ENCODE measurements at places on chromosomes 12 and 14.

DNA sequence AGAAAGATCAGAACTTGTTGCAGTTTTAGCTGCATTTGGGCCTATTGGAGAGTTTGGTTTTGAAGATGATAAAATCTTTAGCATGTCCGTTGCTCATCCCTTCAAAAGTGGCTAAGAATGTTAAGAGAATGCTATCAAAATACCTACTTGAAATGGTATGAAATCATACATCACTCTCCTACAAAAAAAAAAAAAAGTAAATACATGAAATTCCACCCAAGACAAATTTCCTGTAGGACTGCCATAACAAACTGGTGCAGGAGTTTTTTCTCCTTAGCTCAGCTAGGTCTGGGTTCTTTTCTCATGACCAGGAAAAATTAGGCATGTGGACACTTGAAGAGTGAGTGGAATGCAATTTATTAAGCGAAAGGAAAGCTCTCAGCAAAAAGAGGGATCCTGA is 15.9 kb upstream of the FAR2 start:
- no peak for DNase-seq

DNA sequence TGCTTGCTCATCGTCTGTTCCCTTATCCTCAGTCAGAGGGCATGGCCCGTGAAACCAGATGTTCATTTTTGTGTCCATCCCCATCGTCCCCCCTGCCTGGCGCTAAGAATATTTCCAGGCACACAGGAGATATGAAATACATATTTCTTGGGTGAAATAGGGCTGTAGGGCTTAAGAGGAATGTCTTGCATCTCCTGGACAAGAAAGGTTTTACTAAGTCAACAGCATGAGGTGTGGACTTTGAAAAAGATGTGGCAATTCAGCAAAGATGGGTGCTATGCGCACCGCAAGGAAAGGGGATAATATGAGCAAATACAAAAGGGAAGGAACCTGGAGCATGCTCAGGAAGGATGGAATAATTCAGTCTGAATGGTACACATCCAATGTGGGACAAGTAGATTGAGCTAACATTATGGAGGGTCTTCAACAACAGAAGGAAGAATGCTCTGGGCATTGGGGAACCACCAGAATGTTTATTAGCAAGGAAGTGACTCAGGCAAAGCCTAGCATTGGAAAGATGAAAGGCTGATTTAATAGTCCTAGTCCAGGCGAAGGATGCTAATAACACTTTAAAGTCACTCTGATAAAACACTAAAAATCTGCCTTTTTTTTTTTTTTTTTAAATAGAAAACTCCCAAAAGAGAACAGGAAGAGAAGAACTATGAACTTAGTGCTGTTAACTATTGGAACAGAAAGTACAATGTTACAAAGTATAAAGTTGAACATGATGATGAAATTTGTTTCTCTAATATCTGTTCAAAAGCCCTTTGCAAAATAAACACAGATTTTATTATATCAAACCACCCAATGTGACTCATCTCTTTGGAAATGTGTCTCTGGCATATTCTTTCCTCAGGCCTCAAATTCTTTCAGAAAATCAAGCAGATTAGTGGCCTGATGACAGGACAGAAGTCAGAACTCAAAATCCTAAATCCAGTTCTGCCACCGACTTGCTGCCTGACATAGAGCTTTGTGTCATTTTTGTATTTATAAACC is 449.5 kb downstream of the BCAT1 start:
- peak; percentile 75 for DNase-seq

GRCh38 chr12:131561051-131561450 is 149.8 kb upstream of the SFSWAP start:
- no peak for DNase-seq

DNA sequence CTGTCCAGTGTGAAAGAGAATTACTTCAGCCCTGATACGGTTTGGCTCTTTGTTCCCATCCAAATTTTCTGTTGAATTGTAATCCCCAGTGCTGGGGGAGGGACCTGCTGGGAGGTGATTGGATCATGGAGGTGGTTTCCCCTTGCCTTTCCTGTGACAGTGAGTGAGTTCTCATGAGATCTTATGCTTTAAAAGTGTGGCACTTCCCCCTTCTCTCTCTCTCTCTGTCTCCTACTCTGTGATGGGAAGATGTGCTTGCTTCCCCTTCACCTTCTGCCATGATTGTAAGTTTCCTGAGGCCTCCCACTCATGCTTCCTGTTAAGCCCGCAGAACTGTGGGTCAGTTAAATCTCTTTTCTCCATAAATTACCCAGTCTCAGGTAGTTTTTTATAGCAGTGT is 5.5 kb upstream of the SLC15A5 start:
- no peak for DNase-seq

DNA sequence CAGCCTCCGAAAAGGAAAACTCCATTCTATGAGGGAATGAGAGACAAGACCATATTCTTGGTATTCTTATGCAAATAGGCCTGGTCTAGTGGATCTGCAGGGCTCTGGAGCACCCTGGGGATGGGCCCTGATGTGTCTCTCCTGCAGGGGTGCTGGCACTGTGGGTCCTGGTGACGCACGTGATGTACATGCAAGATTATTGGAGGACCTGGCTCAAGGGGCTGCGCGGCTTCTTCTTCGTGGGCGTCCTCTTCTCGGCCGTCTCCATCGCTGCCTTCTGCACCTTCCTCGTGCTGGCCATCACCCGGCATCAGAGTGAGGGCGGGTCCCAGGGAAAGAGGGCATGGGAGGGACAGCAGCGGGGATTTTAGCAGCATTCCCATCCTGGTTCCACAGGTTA is 5.8 kb downstream of the SLC48A1 start:
- DNase-seq, result no peak

GRCh38 chr12:99130808-99131553 is 485.9 kb downstream of the APAF1 start:
- DNase-seq, result peak; percentile 35

Measured in fibroblast of skin of right quadriceps (primary cell).